ENCODE measurements at places on chromosomes 11 and 22.

- no peak for DNase-seq
Observed at GRCh38 chr11:44978274-44978960, 27.7 kb upstream of the TP53I11 start.

DNA sequence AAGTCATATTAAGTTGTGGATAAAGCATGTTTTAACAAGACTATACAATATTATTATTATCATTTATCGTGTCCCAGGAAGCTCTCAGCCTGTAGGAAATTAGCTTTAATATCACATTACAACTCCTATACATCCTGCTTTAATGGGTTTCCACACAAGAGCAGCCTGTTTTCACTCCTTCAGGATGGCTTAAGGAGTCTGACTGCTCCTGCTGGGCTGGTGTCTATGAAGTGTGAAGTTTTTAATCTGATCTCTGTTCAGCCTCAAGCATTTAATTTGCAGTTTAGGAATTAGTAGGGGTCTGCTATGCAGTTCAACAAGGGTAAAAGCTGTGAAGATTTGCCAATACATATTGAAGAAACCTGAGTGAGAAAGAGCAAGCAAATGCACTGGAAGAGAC lies 653.4 kb upstream of the LRRC4C start:
- no peak for DNase-seq

DNA sequence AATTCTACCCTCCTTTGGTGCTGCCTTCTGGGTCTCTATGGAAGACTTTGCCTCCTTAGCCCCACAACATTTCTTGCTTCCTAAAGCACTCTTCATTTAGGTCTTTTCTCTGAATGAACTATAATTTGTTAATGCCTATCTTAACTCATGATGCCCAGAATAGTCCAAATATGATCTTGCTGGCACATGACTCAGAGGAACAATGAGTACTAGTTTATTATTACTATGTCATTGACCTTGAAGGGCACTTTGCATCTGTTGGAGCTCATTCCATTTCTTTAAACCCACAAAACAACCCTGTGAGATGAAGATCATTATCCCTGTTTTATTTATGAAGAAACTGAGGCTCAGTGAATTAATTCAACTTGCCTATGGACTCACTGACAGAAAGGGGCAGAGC lies 320.2 kb upstream of the PLET1 start:
- no peak for DNase-seq

- no peak for DNase-seq
Observed at GRCh38 chr11:35709376-35709775, 46.8 kb downstream of the TRIM44 start.

GRCh38 chr11:123650901-123651300 lies 3.5 kb downstream of the SCN3B start:
- no peak for DNase-seq

DNA sequence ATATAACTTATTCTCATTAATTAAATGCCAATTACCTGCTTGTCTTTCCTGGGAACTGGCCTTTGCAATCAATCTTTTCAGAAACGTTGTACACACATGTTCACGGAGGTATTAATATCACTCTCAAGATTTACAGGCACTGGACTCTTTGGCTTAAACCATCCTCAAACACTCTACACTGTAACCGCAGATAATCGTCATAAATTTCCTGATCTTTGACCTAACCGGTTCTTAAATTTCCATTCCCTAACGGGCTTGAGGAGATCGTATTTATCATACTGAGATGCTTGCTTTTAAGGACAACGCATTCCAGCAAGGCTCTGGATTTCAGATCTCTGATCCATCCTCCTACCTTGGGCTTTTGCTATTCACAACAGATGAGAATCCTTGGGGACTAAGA lies 72.8 kb downstream of the ARL14EP start:
- no peak for DNase-seq

DNA sequence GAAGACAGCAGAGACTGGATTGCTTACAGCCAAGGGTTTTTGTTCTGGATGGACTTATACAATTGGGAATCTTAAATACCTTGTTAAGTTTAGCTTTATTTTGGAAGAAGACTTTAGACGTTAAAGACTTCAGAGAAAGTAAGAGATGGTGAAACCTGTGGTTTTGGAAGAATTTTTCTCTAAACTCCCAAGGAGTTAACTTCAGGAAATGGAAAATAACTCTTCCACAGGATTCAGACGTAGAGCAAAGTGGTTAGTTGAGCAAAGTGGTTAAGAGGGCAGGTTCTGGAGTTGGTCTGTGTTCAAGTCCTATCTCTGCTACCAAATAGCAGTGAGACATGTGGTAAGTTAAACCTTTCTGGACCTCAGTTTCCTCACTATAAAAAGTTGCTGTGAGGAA lies 12.8 kb downstream of the PITPNB start:
- no peak for DNase-seq

DNA sequence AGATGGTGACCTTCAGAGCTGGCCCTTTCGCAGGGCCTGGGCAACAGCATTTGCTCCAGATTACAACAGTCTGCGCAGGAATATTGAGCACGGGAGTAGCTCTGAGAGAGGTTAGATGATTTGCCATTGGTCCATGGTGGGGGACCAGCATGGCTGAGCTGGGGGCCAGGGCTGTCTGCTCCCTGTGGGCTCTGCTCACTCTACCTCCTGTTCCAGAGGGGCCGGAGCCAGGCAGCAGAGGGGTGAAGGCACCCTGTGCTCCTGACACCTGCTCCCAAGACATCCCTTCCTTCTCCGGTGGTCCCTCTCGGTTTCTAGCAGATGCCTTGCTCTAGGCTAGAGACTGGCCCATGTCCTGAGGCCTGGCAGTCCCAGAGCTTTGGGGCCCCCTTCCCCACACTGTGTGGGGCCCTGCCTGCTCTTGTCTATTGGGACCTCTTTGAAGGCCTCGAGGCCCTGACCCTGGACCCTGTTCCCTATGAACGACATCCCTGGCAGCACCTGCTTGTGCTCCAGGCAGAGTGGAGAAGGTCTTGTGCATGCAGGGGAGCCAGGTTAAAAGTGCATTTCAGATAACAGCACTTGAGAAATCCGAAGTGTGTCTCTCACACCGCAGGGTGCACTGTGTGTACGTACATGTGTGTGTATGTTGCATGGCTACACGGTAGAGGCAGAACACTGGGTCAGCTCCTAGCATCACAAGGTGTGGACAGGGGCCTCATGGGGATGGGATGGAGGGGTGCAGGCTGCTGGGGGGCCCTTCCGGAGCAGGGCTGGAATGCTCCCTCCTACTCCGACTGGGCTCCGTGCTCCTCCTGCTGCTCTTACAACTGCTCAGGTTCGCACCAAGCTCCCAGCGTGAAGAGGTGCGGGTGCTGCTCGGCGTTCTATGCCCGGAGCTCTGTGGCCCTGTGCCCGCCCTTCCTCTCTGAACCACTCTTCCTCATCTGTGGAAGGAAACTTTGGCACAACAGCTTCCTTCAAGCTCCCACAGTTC lies 123.3 kb upstream of the B3GAT1 start:
- DNase-seq, result no peak

- DNase-seq, result peak; percentile 68
Observed at GRCh38 chr22:46043816-46044620, 67.1 kb upstream of the WNT7B start.

DNA sequence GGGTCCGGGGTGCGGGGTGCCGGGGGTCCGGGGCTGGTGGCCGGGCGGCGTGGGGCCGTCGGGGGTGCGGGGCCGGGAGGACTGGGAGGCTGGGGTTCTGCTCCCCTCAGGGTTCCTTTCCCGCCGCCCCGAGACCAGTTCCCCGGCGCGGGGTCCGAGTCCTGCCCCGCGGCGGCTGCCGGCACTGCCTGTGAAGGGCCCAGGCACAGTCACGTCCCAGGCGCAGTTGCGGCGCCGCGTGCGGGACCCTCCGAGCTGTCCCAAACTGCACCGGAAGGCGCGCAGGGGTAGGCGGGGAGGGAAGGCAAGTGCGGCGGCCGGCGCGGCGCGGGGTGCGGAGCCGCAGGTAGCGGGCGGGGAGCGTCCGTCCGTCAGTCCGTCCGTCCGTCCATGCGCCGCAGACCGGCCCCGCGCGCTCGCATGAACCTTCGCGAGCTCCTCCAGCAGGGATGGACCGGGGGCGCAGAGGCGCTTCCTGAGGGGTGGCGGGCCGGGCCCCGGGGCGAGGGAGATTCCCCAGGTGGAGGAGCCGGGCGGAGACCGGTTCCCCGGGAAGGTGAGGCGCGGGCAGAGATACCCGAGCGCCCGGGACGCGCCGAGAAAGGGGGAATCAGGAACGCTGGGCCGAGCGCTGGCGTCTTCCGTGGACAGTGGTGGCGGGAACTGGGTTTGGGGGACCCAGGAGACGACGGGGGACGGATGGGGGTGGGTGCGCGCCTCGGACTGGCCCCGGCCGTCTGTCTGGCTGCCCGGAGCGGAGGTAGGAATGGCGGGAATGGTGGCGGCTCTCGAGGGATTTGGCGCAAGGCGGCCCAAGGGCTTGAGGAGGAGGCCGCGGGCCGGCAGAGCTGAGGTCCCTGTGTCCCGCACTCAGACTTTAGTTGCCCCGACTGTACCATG lies 3.1 kb upstream of the ADORA2A start:
- DNase-seq, result no peak

GRCh38 chr11:80727315-80727714 lies 1286.5 kb upstream of the TENM4 start:
- no peak for DNase-seq

DNA sequence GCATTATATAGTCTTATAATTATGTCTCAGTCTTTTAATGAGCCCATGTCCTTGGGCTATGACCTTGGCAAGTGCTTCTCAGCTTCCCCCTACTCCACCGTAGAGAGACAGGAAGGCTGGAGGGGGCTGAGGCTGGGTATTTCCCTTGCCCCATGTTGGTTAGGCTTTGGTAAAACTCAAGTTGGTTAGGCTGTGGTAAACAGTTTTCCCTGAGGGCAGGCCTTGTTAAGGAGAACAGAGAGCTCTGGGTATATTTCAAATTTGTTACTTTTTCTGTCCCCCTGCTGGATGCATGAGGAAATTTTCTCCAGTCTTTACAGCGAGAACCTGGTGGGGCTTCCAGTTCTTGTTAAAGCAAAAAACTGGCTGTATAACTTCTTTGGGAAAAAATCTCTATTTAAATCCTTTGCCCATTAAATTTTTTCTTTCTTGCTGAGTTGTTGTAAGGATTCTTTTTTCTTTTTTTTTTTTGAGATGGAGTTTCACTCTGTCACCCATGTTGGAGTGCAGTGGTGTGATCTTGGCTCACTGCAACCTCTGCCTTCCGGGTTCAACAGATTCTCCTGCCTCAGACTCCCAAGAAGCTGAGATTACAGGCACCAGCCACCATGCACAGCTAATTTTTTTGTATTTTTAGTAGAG lies 12.2 kb upstream of the DCHS1 start:
- DNase-seq, result no peak

DNA sequence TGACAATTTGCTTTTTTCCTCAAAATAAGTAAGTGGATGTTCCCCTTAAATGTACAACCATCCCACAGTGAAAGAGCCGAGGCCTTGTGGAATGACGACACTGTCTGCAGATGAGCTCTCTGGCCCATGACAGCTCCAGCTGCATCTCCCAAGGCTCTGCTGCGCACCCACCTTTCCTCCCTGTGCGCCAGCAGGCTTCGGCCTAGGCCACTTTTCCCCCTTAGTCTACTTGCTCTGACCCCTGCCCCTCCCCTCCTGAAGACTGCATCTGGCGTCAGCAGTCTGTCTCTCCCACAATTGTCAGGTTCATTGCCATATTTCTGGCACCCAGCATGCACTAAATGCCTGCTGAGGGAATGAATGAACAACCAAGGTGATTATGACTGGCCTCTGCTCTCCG lies 2.0 kb downstream of the TOP3B start:
- DNase-seq, result no peak

DNA sequence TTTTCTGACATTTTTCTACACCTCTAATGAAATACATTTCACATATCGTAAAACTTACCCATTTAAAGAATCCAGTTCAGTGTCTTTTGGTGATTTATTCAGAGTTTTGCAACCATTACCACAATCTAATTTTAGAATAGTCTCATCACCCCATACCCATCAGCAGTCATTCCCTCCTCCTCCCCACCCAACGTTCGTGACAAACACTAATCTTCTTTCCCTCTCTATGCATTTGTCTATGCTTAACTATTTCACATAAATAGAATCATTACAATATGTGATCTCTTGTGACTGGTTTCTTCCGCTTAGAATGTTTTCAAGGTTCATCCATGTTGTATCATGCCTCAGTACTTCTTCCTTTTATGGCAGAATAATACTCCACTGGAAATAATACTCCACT lies 9.5 kb downstream of the TTC28 start:
- no peak for DNase-seq

GRCh38 chr11:5994791-5995190 lies 8.0 kb upstream of the OR52L1 start:
- DNase-seq, result no peak

- no peak for DNase-seq
Observed at GRCh38 chr11:44581246-44581645, 15.8 kb downstream of the CD82 start.

GRCh38 chr11:70622091-70622490 lies 223.8 kb downstream of the CTTN start:
- DNase-seq, result no peak

GRCh38 chr11:17076517-17077239 lies 789 bp downstream of the RPS13 start:
- no peak for DNase-seq
